ENCODE measurements at places on chromosomes 3 and 15. TPM values are rescaled to one million over a fixed set of nuclear protein-coding genes. Genes with fewer than 3 reads are reported as not detected.
A peak's percentile ranks its signal among the peaks of the same experiment; 100 is the strongest.

DNA sequence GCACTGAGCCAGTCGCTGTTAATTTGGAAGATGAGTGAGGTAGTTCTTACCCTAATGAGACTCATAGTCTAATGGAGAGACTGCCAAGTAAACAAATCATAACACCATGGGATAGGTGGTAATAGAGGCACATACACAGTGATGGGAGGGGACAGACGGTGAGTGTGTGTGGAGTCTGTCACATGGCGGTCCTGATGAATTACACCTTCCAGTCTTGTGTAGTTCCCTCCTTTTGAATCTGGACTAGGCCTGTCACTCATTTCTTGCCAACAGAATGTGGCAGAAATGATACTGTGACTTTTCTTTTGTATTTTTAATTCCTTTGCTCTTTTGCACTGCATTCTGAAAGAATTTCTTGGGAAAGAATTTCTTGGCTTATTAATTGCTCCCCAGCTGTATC, 78.1 kb downstream of the NR1D2 start:
- H3K27ac ChIP-seq, result no peak overlapping the region
- no peaks in the 10 kb centered on the region for H3K36me3 ChIP-seq
- H3K4me3 ChIP-seq, result no peak overlapping the region
- H3K27me3 ChIP-seq, result no peaks in the 10 kb centered on the region
- no peaks in the 10 kb centered on the region for H3K4me1 ChIP-seq
- no peak for DNase-seq

GRCh38 chr3:170049146-170050000, 11.6 kb downstream of the GPR160 start:
- peak; percentile 82 for DNase-seq
- no peaks in the 10 kb centered on the region for H3K36me3 ChIP-seq
- H3K27me3 ChIP-seq, result no peaks in the 10 kb centered on the region
- H3K4me1 ChIP-seq, result peaks cover 32% of the 10 kb centered on the region
- peak overlapping the region; percentile 83 for H3K27ac ChIP-seq
- H3K4me3 ChIP-seq, result no peak overlapping the region

DNA sequence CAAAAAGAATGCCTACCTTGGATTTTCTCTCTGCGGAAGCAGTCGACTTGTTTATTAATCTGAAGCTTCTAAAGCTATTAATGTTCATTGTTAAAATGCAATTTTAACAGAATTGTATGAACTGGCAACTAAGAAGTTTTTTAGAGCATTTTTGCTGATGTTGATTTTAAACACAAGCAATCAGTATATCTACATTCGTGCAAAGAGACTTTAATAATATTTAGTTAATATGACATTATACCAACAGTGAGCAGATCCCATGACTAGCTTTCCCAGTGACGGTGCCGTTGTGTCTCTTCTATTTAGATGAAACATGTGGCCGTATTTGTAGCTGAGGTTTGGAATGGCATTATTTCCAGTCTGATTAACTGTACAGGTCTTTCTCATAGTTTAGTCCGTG, 88.0 kb downstream of the PEX5L start:
- H3K4me1 ChIP-seq, result no peaks in the 10 kb centered on the region
- H3K27me3 ChIP-seq, result no peaks in the 10 kb centered on the region
- DNase-seq, result no peak
- H3K4me3 ChIP-seq, result no peak overlapping the region
- H3K27ac ChIP-seq, result no peak overlapping the region

DNA sequence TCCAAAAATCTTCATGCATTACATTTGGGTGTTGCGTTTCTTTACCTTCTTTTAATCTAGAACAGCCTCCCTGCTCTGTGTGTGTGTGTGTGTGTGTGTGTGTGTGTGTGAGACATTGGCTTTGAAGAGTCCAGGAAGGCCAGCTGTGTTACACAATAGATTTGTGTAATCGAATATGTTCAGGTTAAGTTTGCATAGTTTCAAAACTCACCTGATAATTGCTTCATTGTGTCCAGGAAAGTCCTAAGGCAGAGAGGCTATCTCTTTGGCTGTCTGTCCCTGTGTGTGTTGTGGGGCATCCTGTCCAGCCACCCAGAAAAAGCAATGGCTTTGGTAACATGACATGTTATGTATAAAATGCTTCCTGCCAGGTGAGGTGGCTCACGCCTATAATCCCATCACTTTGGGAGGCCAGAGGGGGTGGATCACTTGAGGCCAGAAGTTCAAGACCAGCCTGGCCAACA, 37.5 kb downstream of the ZNF710 start:
- H3K27me3 ChIP-seq, result no peaks in the 10 kb centered on the region
- no peak overlapping the region for H3K4me3 ChIP-seq
- DNase-seq, result no peak
- H3K27ac ChIP-seq, result peak overlapping the region; percentile 93
- H3K4me1 ChIP-seq, result peaks cover 92% of the 10 kb centered on the region

- H3K4me1 ChIP-seq, result no peaks in the 10 kb centered on the region
- H3K4me3 ChIP-seq, result no peak overlapping the region
- H3K27me3 ChIP-seq, result no peaks in the 10 kb centered on the region
Observed at GRCh38 chr15:44275150-44275830, 13.2 kb upstream of the GOLM2 start.

GRCh38 chr3:136949146-136949545, 8.6 kb upstream of the IL20RB start:
- H3K4me1 ChIP-seq, result peaks cover 18% of the 10 kb centered on the region
- DNase-seq, result no peak
- H3K36me3 ChIP-seq, result peaks cover 10% of the 10 kb centered on the region
- no peak overlapping the region for H3K27ac ChIP-seq

DNA sequence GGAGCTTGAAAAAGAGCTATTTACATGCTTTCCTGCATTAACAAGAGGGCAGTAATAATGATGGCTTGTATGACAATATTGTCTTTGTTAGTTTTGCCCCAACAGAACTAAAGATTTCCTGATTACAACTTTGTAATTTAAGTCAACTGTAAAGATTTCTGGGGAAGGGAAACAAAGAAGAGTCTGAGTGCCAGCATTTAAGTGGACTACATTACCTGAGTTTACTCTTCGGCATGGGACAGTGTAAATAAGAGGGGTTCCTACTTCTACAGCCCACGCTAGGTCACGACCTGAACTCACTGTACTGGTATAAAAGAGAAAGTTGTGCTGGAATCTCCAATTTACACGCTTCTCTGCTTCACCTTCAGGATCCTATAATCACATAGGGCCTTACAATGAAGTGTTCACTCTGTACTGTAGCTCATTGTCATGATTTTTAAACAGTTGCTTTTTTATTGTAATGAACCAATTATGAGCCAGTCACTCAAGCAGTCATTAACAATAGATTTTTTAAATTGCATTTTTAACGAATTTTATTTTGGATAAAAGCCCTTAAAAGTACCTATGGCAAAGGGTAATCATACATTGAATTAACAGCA, 39.6 kb downstream of the DPH6 start:
- H3K4me1 ChIP-seq, result no peaks in the 10 kb centered on the region
- H3K4me3 ChIP-seq, result no peak overlapping the region
- H3K27me3 ChIP-seq, result no peaks in the 10 kb centered on the region
- no peak for DNase-seq
- H3K36me3 ChIP-seq, result no peaks in the 10 kb centered on the region
- H3K27ac ChIP-seq, result no peak overlapping the region

- no peak overlapping the region for H3K4me3 ChIP-seq
- no peak for DNase-seq
- H3K4me1 ChIP-seq, result peaks cover 5% of the 10 kb centered on the region
- no peaks in the 10 kb centered on the region for H3K36me3 ChIP-seq
- no peaks in the 10 kb centered on the region for H3K27me3 ChIP-seq
- H3K27ac ChIP-seq, result no peak overlapping the region
Observed at GRCh38 chr3:81550415-81550814, 211.0 kb downstream of the GBE1 start.

DNA sequence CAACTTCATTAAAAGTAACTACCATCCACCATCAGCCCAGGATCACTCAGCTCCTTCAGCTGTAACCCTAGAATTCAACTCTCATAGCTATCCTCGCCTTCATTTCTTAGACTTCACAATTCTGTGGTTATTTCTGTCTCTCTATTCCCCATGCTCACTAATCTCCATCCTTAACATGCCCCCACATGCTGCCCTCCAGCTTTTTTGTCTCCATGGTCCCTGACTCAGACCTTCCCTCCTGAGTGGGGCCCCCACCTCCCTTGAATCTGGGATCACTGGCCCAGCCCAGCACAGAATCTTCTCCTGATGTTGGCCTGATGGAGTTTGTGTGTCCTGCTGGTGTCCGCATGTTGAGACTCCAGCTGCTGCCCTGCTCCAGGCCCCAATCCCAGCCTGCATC, 41.7 kb downstream of the CHST14 start:
- no peaks in the 10 kb centered on the region for H3K36me3 ChIP-seq
- peaks cover 6% of the 10 kb centered on the region for H3K4me1 ChIP-seq
- no peak overlapping the region for H3K4me3 ChIP-seq
- no peak for DNase-seq

DNA sequence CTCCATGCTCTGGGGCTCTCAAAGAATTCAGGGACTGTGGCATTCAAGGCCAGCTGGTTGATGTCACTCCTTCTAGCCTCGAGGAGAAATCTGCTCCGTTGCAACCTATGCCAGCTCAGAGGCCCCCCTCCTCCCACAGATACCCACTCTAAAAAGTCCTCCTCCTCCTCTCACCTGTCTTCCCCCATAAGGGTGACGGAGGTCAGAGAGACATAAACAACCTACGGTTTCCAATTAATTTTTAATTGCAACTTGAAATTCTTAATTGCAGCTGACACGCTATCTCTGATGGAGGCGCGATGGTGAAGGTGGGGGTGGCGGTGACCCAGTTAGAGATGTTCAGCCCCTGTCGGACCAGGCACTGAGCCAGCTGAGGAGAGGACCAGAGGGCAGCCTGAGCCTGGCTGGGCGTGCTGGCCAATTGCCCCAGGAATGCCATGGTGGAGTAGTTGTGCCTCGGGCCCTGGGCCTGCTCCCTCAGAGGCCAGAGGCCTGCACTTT, 43.2 kb upstream of the INSYN1 start:
- no peak overlapping the region for H3K4me3 ChIP-seq
- no peak overlapping the region for H3K27ac ChIP-seq
- no peaks in the 10 kb centered on the region for H3K4me1 ChIP-seq
- H3K27me3 ChIP-seq, result no peaks in the 10 kb centered on the region

- no peaks in the 10 kb centered on the region for H3K4me1 ChIP-seq
- no peaks in the 10 kb centered on the region for H3K27me3 ChIP-seq
- H3K4me3 ChIP-seq, result no peak overlapping the region
- H3K27ac ChIP-seq, result no peak overlapping the region
- no peak for DNase-seq
Observed at GRCh38 chr3:125322166-125322565, 53.0 kb downstream of the ZNF148 start.

- no peak for DNase-seq
- no peak overlapping the region for H3K27ac ChIP-seq
- H3K4me3 ChIP-seq, result peak overlapping the region; percentile 78
Observed at GRCh38 chr3:196967412-196968232, 1.0 kb downstream of the PIGZ start.

DNA sequence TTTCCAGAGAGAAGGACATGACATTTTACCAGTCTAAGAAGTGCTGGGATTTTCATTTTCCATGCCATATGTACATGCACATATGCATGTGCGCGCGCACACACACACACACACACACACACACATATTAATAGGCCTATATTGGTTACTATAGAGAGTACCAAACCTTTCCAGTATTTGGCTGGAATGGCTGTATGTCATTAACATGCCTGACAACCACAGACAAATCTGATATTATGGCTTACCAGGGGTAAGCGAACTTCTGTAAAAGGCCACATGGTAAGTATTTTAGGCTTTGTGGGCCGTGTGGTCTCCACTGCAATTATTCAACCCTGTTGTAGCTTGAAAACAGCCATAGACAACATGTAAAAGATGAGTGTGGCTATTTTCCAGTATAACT, 97.2 kb upstream of the TSPAN3 start:
- no peak overlapping the region for H3K4me3 ChIP-seq
- H3K36me3 ChIP-seq, result no peaks in the 10 kb centered on the region
- no peak for DNase-seq
- H3K27me3 ChIP-seq, result no peaks in the 10 kb centered on the region

GRCh38 chr15:27820722-27821121, 278.4 kb downstream of the OCA2 start:
- H3K27me3 ChIP-seq, result no peaks in the 10 kb centered on the region
- no peak overlapping the region for H3K27ac ChIP-seq
- H3K4me3 ChIP-seq, result no peak overlapping the region

DNA sequence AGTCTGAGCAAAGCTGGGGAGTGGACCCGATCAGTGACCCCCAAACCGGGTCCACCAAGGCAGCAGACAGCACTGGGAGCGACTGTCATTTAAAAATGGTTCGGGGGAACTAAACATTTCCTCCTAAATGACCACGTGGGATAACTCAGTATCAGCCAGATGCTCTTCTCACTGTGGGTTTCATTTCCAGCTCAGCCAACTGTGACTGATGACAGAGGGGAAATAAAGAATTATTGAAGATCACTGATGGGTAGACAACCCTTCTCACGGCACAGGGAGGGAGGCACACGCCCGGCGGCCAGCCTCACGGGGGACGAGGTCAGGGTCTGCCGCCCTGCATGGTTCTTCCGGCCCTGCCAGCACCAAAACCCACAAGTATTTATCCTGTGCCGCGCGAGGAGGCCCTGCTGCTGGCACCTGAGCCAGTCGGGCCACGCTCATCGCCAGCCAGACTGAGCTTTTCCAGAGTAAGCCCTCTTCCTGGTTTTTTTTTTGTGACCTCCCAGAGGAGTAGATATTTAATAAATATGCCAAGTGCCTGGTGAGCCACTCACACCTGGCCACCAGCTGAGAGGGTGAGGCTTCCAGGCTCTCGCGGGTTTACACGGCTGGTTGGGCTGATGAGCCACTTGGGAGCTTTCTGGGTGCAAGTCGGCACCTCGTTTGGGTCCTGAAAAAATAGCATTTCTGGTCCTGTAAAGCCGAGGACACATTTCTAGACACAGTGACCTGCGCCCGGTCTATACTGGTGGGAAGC, 6.2 kb downstream of the MELTF start:
- no peak overlapping the region for H3K4me3 ChIP-seq
- H3K4me1 ChIP-seq, result no peaks in the 10 kb centered on the region
- H3K27me3 ChIP-seq, result peaks cover 49% of the 10 kb centered on the region
- H3K36me3 ChIP-seq, result no peaks in the 10 kb centered on the region

The C3orf85 gene
- total RNA-seq, result not detected

The C3orf49 gene
- not detected for total RNA-seq

The PLSCR5 gene
- not detected for total RNA-seq

The CCR1 gene
- not detected for total RNA-seq

The DLL4 gene
- total RNA-seq, result 3.3 TPM

All from stomach (tissue), 19 donors.